ENCODE measurements at places on chromosomes 7 and 10.

- DNase-seq = no peak
Measured at GRCh38 chr7:152341914-152342236, 93.9 kb downstream of the KMT2C start.

DNA sequence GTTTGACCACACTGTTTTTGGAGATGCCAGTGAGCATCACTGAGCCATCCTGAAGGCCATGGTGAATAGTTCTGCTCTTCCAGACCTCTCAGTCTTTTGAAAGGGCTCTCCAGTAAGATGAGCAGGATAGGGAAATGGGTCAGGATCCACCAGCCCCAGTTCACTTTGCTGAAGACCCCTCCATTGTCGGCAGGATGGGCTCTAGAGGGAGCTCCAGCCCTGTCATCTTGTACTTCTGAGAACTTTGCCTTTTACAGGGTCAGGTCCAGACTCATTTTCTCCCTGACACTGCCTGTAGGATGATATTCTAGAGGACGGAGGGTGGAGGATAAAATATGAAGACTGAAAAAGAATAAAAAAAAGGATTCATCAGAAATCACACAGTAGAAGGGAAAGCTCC lies 13.1 kb downstream of the LHFPL3 start:
- DNase-seq = peak; percentile 46

DNA sequence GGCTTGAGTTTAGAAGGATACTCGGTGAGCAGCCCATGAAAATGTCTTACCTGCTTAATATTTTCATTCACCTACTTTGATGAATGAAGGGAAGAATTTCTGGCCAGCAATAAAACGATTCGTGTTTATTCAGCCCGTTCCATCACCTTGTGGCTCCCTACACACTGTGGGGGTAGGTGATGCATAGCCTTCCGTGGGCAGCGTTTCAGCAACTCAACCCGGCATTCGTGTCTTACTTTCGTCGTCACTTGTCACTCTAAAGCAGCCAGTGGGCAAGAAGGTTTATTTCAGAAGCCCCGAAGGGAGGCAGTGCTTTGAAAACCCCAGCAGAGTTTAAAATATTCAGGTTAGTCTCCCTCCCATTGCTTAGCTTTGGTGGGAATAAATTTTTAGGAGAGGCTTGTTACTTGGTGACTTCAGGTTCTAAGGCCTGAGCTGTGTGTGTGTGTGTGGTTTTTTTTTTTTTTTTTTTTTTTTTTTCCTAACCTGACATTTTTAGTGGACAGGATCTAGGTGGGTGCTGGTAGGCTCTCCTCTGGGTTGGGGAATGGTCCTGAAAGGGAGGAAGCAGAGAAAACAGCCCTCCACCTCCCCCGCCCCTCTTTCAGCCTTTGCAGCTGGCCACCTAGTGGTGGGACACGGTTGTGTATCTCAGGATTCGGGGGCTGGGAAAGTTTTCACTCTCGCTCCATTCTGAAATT lies 1.8 kb downstream of the GRK5 start:
- DNase-seq = peak; percentile 28

- no peak for DNase-seq
Measured at GRCh38 chr10:52870562-52870961, 98.0 kb upstream of the MBL2 start.

DNA sequence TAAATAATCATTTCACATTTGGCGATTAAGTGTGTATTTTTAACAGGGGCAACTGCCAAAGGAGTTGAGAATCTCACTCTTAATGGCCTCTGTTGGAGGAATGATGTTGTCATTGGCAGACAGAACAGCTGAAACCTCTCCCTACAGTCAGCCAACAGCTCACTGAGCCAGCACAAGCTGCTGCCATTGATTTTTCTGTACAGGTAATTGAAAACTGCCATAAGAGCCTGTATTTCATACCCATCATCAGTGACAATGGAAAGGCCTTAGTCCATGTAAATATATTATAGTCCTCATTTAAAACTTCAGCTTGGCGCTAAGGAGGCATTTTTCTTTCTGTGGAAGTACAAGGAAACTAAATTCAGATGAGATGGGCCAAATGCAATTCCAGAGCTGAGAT lies 28.1 kb upstream of the PTN start:
- no peak for DNase-seq

DNA sequence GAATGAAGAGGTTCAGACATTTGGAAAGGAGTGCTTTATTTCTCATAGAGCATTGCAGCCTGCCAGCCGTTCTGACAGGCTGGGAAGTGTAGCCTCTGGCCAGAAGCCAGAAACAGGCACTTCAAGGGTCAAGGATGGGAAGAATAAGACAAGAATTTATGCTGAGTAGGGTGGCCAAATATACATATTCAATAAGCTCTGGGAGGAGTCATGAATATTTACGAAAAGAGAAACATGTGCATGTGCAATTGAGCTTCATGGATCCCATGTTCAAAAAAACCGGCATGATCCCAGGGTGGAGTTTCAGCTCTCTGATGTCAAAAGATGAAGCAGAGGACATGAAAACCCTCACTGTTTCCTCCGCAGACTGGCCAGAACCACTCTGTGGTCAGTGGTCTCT lies 32.9 kb downstream of the TLX1 start:
- DNase-seq = no peak

- DNase-seq = peak; percentile 51
Measured at GRCh38 chr7:107966711-107967110, 36.2 kb downstream of the LAMB1 start.

DNA sequence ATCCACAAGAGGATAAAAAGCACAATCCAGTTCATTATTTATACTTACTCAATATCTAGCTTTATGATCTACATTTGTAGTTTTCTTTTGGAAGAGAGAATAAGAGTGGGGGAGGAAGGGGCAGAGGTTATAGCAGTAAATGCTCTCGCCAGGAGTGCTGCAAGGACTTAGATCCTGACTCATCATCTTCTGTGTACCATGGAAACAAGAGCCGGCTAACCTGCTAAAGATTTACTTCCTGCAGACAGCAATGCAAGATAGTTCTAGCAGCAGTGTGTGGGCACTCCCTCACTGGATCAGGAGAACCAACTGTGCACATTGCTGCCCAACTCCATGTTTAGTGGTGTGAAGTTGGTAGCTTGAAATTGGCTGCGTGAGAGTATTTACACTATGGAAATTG lies 47.7 kb upstream of the TRIL start:
- no peak for DNase-seq

- no peak for DNase-seq
Measured at GRCh38 chr10:104777086-104777799, 136.2 kb downstream of the SORCS3 start.

- no peak for DNase-seq
Measured at GRCh38 chr7:11951909-11952308, 119.9 kb upstream of the THSD7A start.

DNA sequence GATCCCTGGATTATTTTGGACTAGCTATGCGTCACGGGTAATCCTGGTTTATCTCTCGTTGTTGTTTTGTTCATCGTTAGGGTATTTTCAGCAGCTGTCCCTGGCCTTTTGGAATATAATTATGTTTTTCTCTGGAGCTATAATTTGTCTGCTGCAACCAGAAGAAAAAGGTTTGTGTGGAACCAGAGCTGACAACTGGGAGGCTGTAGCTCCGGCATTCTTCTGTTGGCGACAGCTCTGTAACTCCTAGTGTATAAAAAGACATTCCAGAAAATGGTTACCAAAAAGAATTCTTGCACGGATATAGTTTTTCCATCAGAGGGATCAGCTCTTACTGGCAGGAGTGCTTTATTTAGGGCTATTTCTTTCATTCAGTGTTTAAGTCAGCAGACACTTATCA lies 130.9 kb upstream of the PRR15 start:
- DNase-seq = no peak
